Glomerular endothelial cell (primary cell): ENCODE measurements at places on chromosomes 4 and X. TPM values are rescaled to one million over a fixed set of nuclear protein-coding genes. Genes with fewer than 3 reads are reported as not detected.

DNA sequence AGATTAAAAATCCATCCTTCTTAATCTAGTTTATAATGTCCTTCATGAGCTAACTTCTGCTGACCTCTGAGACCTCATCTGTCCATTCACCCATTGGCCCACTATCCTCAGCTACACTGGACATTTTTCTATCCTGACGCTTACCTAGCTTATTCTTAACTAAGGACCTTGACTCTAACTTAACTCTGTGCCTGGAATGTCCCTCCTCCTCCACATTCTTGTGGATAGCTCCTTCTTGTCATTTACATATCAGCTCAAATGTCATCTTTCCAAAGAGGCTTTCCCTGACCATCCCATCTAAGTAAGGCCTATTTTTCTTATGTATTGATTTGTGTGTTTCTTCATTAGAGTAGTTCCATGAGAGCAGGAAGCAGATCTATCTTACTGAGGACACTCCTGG is 54.7 kb downstream of the ATXN3L start:
- DNase-seq = no peak

- DNase-seq = no peak
Observed at GRCh38 chr4:78634011-78634664, 82.6 kb downstream of the ANXA3 start.

DNA sequence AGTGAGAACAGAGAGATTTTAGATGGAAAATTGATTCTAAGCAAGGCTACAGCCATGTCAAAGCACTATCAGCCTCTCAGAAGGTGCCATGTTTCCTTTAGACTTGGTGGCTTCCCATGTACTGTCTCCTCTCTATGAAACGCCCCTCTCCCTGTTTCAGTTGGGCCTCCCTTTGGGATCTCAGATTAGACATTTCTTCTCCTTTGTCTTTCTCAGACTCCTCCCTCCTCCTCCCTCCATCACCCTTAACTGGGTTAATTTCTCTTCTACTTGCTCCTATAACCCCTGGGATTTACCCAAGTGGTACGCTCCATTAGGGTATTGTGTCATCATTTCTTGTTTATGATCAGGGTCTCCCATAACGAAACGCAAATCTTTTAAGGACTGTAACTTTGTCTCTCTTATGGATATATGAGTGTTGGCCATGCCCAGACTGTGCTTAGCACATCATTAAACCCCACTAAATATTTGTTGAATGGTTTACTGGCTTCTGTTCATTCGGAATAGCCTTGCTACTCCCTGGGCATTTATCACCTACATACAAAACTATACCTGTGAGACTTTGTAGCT is 106.8 kb downstream of the FAM9B start:
- no peak for DNase-seq

GRCh38 chrX:80984118-80984517 is 174.4 kb upstream of the BRWD3 start:
- no peak for DNase-seq

DNA sequence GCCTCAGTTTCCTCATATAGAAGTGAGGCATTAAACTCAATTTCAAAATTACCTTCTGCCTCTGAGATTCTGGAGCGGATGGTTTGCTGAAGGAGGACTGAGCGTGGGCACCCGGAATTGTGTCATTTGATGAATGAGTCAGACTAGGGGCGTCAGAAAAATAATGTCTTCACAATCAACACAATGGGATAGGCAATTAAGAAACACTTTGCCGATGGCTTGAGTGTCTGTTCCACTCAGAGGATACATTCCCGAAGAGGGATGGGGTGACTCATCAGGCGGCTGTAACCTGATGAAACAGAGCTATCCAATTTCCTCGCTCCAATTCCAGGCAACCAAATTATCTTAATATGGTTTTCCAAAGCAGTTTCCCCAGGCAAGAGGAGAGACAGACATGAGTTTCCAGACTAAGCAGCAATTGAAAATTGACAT is 1.2 kb upstream of the CHRNA9 start:
- DNase-seq = no peak

- DNase-seq = no peak
Observed at GRCh38 chr4:64889906-64890610, 480.8 kb upstream of the TECRL start.

- DNase-seq = no peak
Observed at GRCh38 chrX:19659929-19660328, 144.6 kb upstream of the MAP3K15 start.

DNA sequence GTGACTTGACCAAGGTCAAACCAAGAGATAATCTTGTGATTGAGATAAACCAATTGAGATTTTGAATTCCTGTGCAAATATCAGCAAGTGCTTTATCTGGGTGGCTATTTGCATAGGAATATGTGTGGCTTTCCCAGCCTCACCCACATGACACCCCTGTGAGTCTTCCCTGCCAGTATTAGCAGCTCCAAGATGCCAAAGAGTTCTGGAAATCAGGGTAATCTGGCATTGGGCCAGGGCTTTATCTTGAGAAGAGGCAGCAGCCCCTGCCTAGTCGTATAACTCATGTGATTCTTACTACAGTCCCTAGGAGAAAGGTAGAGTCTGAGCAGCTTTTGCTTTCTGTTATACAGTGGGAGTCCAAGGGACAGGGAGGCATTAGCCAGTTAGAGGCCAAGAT is 87.7 kb downstream of the RLIM start:
- DNase-seq = no peak

GRCh38 chr4:56235011-56235410 is 152.3 kb downstream of the AASDH start:
- DNase-seq = no peak

GRCh38 chrX:107355533-107355932 is 93.9 kb upstream of the FRMPD3 start:
- DNase-seq = no peak

GRCh38 chr4:17580969-17581368 is 4.0 kb downstream of the LAP3 start:
- DNase-seq = peak; percentile 33

GRCh38 chr4:4901877-4902276 is 42.4 kb downstream of the MSX1 start:
- no peak for DNase-seq

DNA sequence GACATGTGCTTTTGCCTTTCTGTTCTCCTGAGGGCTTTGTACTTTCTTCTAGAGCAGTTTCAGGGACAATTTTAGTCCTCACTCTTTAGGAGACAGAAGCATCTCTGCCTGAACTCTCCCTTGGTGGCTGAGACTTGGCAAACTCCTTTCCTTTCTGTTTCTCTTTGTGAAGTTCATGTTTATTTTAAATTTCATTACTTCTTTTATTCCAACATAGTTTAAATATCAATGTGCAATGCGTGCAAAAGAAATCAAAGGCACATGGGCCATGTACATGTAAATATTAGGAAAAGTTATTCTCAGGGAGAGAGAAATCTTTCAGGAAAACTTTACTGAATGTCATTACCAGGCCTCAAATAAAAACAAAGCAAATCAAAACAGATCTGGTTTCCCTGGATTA is 177.6 kb downstream of the RNF150 start:
- no peak for DNase-seq

DNA sequence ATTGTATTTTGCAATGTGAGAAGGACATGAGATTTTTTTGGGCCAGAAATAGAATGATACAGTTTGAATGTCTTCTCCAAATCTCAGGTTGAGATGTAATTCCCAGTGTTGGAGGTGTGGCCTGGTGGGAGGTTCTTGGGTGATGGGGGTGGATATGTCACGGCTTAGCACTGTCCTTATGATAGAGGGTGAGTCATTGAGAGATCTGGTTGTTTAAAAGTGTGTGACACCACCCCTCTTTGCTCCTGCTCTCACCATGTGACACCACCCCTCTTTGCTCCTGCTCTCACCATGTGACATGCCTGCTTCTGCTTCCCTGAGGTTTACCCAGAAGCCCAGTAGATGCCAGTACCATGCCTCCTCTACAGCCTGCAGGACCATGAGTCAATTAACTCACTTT is 1226.9 kb downstream of the PCDH7 start:
- DNase-seq = no peak

GRCh38 chrX:135556055-135556454 is 35.6 kb downstream of the INTS6L start:
- DNase-seq = no peak

- no peak for DNase-seq
Observed at GRCh38 chr4:139453041-139453370, 915 bp upstream of the RAB33B start.

DNA sequence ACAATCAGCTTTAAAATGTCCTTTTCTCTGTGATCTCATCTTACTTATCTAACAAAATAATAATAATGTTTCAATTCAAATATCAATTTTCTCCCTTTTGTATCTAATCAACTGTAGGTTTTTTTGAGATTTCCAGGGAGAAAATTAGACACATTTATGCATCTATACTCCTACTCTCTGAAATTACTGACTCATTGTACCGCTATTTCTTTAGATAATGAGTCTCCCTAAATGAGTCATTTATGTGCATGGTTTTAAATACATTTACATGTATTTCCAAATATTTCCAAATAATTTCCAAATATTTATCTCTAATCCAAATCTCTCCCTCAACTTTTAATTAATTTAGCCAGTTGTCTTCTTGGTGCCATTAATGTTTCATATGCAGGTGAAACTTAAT is 621.0 kb downstream of the TECRL start:
- no peak for DNase-seq

- DNase-seq = no peak
Observed at GRCh38 chrX:68343551-68343950, 89.7 kb downstream of the OPHN1 start.

- no peak for DNase-seq
Observed at GRCh38 chrX:85903692-85904471, 143.5 kb downstream of the CHM start.

DNA sequence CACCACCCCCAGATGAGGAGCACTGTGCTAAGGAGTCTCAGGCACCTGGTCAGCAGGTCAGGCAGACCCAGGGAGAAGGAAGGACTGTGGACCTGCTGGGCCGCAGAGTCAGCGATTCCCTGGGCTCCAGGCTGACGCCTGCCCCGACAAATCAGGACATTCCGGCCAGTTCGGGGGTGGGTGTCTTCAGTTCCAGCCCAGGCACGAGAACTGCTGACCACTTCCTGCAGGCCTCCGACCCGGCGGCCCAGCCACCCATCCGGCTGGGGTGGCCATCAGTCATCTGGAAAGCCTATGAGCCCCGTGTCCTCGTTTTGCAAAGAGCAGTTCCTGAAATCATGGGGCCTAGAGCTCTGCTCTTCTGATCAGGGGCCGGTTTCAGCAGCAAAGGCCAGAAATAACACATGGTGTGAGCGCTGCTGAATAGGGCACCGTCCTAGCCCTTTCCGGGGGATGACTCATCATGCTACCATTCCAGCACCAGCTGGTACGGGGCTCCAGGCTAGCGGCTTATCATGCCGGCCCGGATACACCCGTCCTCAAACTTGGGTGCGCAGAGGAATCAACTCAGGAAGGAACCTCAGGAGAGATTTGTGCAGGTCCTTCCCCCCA is 7.8 kb upstream of the SH3TC1 start:
- peak; percentile 94 for DNase-seq

- DNase-seq = no peak
Observed at GRCh38 chr4:127284236-127284635, 348.5 kb upstream of the INTU start.

- DNase-seq = no peak
Observed at GRCh38 chrX:109774706-109775105, 41.6 kb upstream of the ACSL4 start.

- DNase-seq = no peak
Observed at GRCh38 chrX:107567370-107567769, 60.9 kb upstream of the PRPS1 start.

GRCh38 chr4:87843936-87844335 is 11.2 kb downstream of the MEPE start:
- DNase-seq = no peak

- no peak for DNase-seq
Observed at GRCh38 chrX:103792916-103793544, 16.4 kb downstream of the PLP1 start.

- DNase-seq = no peak
Observed at GRCh38 chrX:38214551-38215531, 5.8 kb downstream of the SRPX start.

DNA sequence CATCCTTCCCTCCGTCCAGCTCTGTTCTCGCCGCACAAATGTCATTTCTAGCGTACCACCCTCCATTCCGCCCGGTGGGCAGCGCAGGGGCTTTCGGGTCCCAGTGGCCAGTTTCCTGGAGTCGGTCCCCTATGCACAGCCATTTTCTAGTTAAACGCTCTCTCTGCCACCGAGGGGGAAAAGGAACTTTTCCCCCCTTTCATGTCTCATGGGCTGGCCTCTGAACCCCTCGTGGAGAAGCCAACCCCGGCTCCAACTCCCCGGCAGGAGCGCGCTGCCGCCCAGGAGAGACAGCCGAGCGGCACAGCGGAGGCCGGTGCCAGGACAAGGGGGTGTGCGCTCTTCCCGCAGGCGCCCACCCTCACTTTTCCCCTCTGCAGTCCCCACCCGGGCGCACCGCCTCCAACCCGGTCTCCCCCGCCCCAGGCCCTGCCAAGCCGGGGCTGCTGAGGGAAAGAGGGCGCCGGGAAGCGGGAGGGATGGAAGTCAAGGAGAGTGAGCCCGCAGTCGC is 662 bp downstream of the APBB2 start:
- no peak for DNase-seq

DNA sequence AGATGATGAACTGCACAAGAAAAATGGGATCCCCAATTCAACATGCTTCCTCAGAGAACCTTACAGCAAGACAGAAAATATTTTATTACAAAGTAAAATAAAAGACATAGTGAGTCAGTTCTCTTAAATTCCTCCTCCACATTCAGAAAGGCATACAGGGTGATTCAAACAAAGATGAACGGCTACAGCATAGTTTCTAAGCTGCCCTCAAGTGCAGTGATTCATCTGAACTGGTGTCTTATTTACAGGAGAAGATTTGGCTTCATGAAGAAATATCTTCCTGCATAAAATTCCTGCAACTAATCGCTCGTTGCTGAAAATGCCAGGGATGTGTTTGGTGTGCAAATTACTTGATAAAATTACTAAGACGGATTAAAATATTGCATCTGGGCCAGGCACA is 103.6 kb downstream of the PRKX start:
- DNase-seq = no peak

GRCh38 chr4:108683479-108683878 is 33.1 kb downstream of the OSTC start:
- DNase-seq = peak; percentile 20

DNA sequence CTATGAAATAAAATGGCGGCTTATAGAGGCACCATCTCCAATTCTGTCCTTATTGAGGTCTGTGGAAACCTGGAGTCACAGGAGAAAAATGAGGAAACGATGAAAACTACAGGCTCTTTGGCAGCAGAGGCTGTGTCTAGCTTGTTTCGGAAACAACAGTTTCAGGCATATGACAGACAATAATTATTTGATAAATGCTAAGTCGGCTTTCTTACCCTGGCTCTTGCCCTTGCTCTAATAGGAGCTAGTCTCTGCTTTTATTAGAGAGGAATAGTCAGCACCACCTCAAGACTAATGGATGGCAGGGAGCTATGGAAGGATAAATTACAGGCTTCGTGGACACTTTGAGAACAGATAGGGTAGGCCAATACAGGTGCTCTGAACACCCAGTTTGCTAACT is 24.3 kb downstream of the HADH start:
- no peak for DNase-seq

- DNase-seq = no peak
Observed at GRCh38 chr4:145618210-145618931, 814 bp upstream of the MMAA start.

The RASL11B gene
- 0.58 TPM in 1 of 2 replicates, not detected in the other for total RNA-seq

The SMIM10 gene
- total RNA-seq = 0.29 and 0.76 TPM in 2 replicates

The PNMA6F gene
- total RNA-seq = not detected in 2 replicates

The STK32B gene
- 25.4 and 29.0 TPM in 2 replicates for total RNA-seq

The ZRSR2 gene
- 2.9 and 9.5 TPM in 2 replicates for total RNA-seq

The NSUN7 gene
- total RNA-seq = 0.88 and 1.6 TPM in 2 replicates

The FATE1 gene
- total RNA-seq = 0.41 TPM in 1 of 2 replicates, not detected in the other

The AGTR2 gene
- not detected in 2 replicates for total RNA-seq

The GRIA2 gene
- total RNA-seq = 0.23 TPM in 1 of 2 replicates, not detected in the other

The TDO2 gene
- total RNA-seq = not detected in 2 replicates

The CDX4 gene
- total RNA-seq = not detected in 2 replicates

The EREG gene
- 3.9 and 4.0 TPM in 2 replicates for total RNA-seq

The PAGE2 gene
- not detected in 2 replicates for total RNA-seq

The MTNR1A gene
- total RNA-seq = not detected in 2 replicates
